ENCODE measurements at places on chromosomes 13 and 19. TPM values are rescaled to one million over a fixed set of nuclear protein-coding genes. Genes with fewer than 3 reads are reported as not detected.

- no peak overlapping the region for H3K4me3 ChIP-seq
- H3K27ac ChIP-seq: no peak overlapping the region
- no peaks in the 10 kb centered on the region for H3K36me3 ChIP-seq
- no peaks in the 10 kb centered on the region for H3K4me1 ChIP-seq
- peak; percentile 6 for DNase-seq
- no peaks in the 10 kb centered on the region for H3K27me3 ChIP-seq
These were observed 15.9 kb downstream of the CBY2 start for GRCh38 chr13:45718063-45718462.

GRCh38 chr13:83691966-83692365, 190.3 kb downstream of the SLITRK1 start:
- no peaks in the 10 kb centered on the region for H3K4me1 ChIP-seq
- H3K27me3 ChIP-seq: no peaks in the 10 kb centered on the region
- H3K27ac ChIP-seq: no peak overlapping the region
- no peaks in the 10 kb centered on the region for H3K36me3 ChIP-seq

DNA sequence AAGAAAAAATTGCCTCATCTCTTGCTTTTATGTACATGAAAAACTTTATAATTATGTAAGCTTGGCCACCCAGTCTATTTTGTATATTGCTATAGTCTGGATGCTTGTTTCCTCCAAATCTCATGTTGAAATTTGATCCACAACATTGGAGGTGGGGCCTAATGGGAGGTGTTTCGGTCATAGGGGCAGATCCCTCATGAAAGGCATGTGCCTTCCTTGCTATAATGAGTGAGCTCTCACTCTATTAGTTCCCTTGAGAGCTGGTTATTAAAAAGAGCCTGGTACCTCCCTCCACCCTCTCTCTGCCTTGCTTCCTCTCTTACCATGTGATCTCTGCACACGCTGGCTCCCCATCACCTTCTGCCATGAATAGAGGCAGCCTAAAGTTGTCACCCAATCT, 1005.1 kb downstream of the PCDH9 start:
- H3K36me3 ChIP-seq: no peaks in the 10 kb centered on the region
- no peak overlapping the region for H3K4me3 ChIP-seq
- no peak overlapping the region for H3K27ac ChIP-seq
- DNase-seq: no peak
- no peaks in the 10 kb centered on the region for H3K4me1 ChIP-seq

DNA sequence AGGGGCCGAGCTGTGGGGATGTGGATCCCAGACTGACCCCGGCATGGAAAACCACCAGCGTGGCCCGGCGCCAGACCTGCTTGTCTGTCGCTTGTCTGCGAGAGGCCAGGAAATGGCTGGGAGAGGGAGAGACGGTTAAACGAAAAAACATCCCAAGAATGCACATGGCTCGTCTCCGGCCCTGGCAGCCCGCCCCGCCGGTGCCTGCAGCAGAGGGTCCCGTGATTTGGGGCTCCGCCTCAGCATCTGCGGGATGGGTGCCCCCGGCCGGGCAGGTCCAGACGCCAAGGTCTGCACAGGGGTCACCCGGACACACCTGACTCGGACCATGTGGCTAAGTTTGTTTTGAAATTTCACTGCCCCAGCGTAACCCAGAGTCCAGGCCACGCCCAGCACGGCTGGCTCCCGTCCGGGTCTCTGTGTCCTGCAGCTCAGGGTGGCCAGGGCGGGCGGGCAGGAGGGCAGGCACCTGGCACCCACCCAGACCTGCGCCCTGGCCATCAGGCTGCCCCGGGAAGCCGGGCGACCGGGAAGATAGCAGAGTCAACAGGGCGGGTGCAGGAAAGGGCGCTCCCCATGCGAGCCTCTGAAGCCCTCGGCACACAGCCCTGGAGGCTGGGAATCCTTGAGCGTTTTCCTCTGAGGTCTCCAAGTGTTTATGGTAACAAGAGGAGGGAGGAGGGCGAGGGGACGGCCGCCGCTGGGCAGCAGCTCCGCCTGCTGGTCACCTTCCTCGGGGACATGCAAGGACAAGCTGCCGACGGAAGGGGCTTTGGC, 103.2 kb downstream of the GADD45B start:
- H3K27me3 ChIP-seq: peaks cover 5% of the 10 kb centered on the region
- H3K36me3 ChIP-seq: no peaks in the 10 kb centered on the region
- peak overlapping the region; percentile 24 for H3K4me3 ChIP-seq
- H3K4me1 ChIP-seq: peaks cover 11% of the 10 kb centered on the region

Gene GRIN3B
- total RNA-seq: not detected

Gene SPIB
- total RNA-seq: not detected

DNA sequence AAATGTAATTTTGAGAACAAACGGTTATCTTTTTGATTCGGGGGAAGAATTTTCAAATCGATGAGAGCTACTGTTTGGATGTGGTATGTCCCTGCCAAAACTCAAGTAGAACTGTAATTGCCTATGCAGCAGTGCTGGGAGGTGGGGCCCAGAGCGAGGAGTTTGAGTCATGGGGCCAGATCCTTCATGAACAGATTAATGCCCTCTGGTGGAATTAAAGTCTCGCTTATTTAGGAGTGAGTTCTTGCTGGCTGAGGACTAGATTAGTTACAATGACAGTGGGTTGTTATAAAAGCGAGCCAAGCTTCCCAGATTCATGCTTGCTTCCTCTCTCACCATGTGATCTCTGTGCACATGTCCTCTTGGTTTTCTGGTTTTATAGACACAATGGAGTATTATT, 11.8 kb upstream of the PRR20A start:
- no peaks in the 10 kb centered on the region for H3K4me1 ChIP-seq
- H3K27me3 ChIP-seq: no peaks in the 10 kb centered on the region
- H3K36me3 ChIP-seq: no peaks in the 10 kb centered on the region

Gene PRR20A
- total RNA-seq: not detected

DNA sequence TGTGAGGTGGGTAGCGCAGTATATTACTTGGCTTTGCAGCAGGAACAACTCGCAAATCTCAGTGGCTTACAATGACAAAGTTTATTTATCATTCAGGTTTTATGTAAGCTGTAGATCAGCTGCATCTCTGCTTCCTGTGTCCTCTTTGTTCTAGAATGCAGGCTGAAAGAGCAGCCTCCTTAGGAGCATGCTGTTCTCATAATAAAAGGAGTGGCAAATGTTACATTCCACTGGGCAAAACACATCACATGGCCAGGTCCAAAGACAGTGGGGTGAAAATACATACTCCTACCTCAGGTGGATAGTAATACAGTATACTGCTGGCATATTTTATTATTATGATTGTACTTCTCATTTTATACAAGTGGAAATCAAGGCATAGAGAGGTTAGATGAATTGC, 1.2 kb upstream of the CSNK1A1L start:
- no peak overlapping the region for H3K27ac ChIP-seq
- H3K4me3 ChIP-seq: no peak overlapping the region
- no peaks in the 10 kb centered on the region for H3K27me3 ChIP-seq
- no peak for DNase-seq
- no peaks in the 10 kb centered on the region for H3K4me1 ChIP-seq

Gene PDX1
- not detected for total RNA-seq

GRCh38 chr13:106521095-106521799, 14.2 kb downstream of the EFNB2 start:
- DNase-seq: no peak
- H3K4me3 ChIP-seq: no peak overlapping the region
- no peaks in the 10 kb centered on the region for H3K36me3 ChIP-seq
- no peaks in the 10 kb centered on the region for H3K27me3 ChIP-seq
- no peaks in the 10 kb centered on the region for H3K4me1 ChIP-seq

DNA sequence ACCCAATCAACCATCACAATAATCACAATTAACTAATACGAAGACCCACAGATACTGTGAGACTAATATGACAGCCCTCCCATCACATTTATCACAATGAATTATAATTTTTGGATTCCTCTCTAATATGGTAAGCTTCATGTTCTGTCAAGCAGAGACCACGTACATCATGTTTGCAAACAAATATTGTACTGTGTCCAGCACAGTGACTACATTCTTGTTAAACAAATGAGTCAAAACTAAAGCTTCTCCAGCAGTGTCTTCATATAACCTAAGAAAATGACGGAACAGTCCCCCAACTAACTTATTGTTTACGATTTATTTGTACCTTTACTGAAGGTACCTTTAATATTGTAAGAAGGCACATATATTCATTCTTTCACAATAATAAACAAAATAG, 292.6 kb downstream of the ENOX1 start:
- DNase-seq: no peak
- H3K4me1 ChIP-seq: no peaks in the 10 kb centered on the region
- no peaks in the 10 kb centered on the region for H3K27me3 ChIP-seq
- H3K4me3 ChIP-seq: no peak overlapping the region
- H3K36me3 ChIP-seq: no peaks in the 10 kb centered on the region

Gene TMIGD2
- 6.9 TPM for total RNA-seq

DNA sequence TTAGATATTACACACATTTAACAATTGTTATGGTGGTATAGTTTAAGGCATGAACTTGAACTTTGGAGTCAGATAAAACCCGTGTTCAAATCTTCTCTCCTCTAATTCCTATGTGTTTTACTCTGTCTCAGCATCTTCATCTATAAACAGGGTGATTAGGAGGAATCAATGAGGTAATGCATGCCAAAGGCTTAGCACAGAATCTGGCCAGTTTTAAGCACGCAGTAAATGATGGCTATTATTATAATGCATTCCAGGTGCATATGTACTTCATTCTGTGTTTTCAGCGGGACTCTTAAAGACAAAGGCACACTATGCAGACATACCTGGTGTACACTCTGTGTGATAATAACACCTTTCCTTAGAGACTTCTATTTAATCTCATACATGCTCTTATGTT, 88.0 kb upstream of the FRY start:
- no peaks in the 10 kb centered on the region for H3K27me3 ChIP-seq
- DNase-seq: no peak
- H3K4me3 ChIP-seq: no peak overlapping the region
- no peak overlapping the region for H3K27ac ChIP-seq

DNA sequence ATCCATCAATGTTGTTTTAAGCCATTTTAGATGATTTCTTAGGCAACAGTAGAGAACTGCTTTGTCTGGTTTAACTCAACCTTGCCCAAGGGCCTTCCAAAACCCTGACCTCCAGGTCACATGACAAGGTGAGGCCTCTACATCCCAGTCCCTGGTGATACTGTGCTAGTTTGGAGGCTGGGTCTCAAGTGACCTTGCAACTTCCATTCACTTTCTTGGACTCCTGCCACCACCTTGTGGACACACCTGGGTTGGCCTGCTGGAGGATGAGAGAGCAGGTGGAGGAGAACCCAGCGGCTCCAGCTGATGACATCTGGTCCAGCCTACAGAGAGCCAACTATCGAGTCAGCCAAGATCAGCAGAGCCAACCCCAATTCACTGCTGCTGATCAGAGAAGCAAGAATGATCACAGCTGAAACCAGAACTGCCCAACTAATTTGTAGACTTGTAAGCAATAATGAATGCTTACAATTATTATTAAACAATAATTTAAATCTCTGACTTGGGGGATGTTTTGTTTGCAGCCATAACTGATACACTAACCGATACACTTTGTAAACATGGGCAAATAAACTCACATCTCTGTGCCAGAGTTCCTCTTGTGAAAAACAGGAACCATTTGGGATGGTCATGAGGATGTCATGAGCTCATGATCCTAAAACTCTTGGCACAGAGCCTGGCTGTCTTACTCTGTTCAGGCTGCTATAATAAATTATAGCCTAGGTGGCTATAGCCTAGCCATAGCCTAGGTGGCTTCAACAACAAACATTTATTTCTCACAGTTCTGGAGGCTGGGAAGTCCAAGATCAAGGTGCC, 11.5 kb downstream of the FAM187B start:
- no peak overlapping the region for H3K27ac ChIP-seq
- no peaks in the 10 kb centered on the region for H3K36me3 ChIP-seq
- peak; percentile 44 for DNase-seq
- H3K4me3 ChIP-seq: no peak overlapping the region
- no peaks in the 10 kb centered on the region for H3K27me3 ChIP-seq
- peaks cover 77% of the 10 kb centered on the region for H3K4me1 ChIP-seq

GRCh38 chr13:46668302-46668720, 115.3 kb downstream of the LRCH1 start:
- H3K27me3 ChIP-seq: no peaks in the 10 kb centered on the region
- no peak for DNase-seq
- H3K36me3 ChIP-seq: no peaks in the 10 kb centered on the region
- H3K4me3 ChIP-seq: peak overlapping the region; percentile 43
- H3K27ac ChIP-seq: peak overlapping the region; percentile 51
- H3K4me1 ChIP-seq: peaks cover 39% of the 10 kb centered on the region

GRCh38 chr19:37413313-37414084, 42.6 kb downstream of the ZNF527 start:
- H3K4me1 ChIP-seq: no peaks in the 10 kb centered on the region
- H3K27ac ChIP-seq: no peak overlapping the region
- H3K36me3 ChIP-seq: peaks cover 10% of the 10 kb centered on the region
- H3K4me3 ChIP-seq: no peak overlapping the region
- no peak for DNase-seq
- H3K27me3 ChIP-seq: no peaks in the 10 kb centered on the region

DNA sequence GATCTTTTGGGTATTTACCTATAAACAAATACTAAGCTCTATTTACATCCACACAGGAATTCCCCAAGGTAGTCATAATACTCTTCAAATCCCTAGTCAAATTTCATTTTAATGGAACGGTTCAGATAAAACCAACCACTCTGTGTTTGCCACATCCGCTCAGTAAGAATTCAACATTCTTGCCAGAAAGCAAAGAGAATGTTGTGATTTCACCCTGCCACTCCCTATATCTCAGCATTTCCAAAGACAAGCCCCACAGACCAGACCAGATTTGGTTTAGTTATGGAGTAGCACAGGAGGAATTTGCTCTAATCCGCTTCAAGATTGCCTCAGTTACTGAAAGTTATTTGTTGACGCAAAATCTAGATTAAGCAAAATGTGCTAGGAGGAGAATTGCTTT, 105.6 kb upstream of the SERP2 start:
- no peaks in the 10 kb centered on the region for H3K36me3 ChIP-seq
- DNase-seq: no peak
- H3K27ac ChIP-seq: no peak overlapping the region
- H3K4me1 ChIP-seq: no peaks in the 10 kb centered on the region

- H3K27me3 ChIP-seq: no peaks in the 10 kb centered on the region
- H3K4me3 ChIP-seq: no peak overlapping the region
- no peaks in the 10 kb centered on the region for H3K36me3 ChIP-seq
- no peak overlapping the region for H3K27ac ChIP-seq
- DNase-seq: no peak
- no peaks in the 10 kb centered on the region for H3K4me1 ChIP-seq
These were observed 6.1 kb downstream of the PRR22 start for GRCh38 chr19:5778402-5778801.

- H3K27me3 ChIP-seq: no peaks in the 10 kb centered on the region
- H3K27ac ChIP-seq: no peak overlapping the region
- DNase-seq: no peak
- no peaks in the 10 kb centered on the region for H3K4me1 ChIP-seq
These were observed 77.2 kb downstream of the SPACA7 start for GRCh38 chr13:112453207-112453829.
